ENCODE measurements at places on chromosomes 3 and 15. TPM values are rescaled to one million over a fixed set of nuclear protein-coding genes. Genes with fewer than 3 reads are reported as not detected.

The GOLGB1 gene
- total RNA-seq, result 60.3 TPM

The GP5 gene
- 0.14 TPM for total RNA-seq

The C3orf80 gene
- total RNA-seq, result 8.0 TPM

The TRAIP gene
- total RNA-seq, result 1.4 TPM

The WDR48 gene
- total RNA-seq, result 31.6 TPM

The MED12L gene
- total RNA-seq, result 0.28 TPM

The ATP13A5 gene
- not detected for total RNA-seq

The TMC3 gene
- not detected for total RNA-seq

The CNTN3 gene
- 2.4 TPM for total RNA-seq

The BTLA gene
- under 0.01 TPM for total RNA-seq

The ATP13A4 gene
- total RNA-seq, result 0.18 TPM

The CFAP100 gene
- total RNA-seq, result not detected

The CAPN3 gene
- total RNA-seq, result 1.7 TPM

The MESP2 gene
- total RNA-seq, result 0.57 TPM

The ZNF501 gene
- total RNA-seq, result 4.0 TPM

All from smooth muscle cell of bladder (primary cell).